NCI-H1417 (cell line): ENCODE measurements at places on chromosomes 5 and 9.

GRCh38 chr9:130537346-130538050, 41.9 kb upstream of the FUBP3 start:
- no peak for DNase-seq

DNA sequence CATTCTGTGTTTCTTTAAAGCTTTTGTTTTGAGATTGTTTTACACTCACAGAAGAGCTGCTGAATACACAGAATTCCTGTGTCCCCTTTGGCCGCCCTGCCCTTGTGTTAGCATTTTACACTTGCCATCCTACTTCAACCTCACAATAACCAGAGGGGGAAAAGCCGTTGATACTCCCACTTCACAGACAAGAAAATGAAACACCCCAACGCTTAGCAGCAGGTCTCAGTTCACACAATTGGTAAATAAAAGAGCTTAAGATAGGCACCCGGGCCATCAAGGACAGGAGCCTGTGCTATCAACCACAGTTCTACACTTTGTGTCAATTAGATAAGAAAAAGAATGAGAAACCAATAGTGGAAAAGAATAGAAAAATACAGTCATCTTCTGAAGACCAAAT, 178.0 kb downstream of the SYK start:
- no peak for DNase-seq

- peak; percentile 73 for DNase-seq
Measured at GRCh38 chr5:96807075-96807654, 580 bp downstream of the ERAP1 start.

GRCh38 chr5:173340451-173340850, 12.2 kb upstream of the STC2 start:
- no peak for DNase-seq

GRCh38 chr5:76947082-76947503, 5.8 kb upstream of the CRHBP start:
- no peak for DNase-seq

GRCh38 chr5:15933259-15934207, 246.1 kb downstream of the MARCHF11 start:
- no peak for DNase-seq

GRCh38 chr9:27204578-27204977, 92.4 kb downstream of the EQTN start:
- DNase-seq: no peak

DNA sequence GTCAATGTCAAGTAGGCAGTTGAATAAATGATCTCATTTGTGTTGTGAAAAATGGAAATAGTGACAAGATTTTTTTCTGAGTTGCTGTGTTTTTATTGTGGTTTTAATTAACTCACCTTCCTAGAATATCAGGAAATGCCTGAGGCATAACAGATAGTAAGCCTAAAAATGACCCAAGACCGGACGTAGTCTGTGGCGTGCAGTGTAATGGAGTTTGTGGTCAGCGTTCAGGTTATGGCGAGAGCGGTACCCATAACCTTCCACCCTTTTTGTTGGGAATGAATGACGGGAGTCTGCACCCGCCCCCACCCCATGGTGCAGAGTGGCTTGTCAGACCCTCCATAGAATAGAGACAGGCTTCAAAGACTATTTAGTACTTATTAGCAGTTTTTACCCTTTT, 119.3 kb downstream of the GALNT10 start:
- DNase-seq: no peak

GRCh38 chr5:166991601-166992000, 1299.8 kb upstream of the WWC1 start:
- no peak for DNase-seq

DNA sequence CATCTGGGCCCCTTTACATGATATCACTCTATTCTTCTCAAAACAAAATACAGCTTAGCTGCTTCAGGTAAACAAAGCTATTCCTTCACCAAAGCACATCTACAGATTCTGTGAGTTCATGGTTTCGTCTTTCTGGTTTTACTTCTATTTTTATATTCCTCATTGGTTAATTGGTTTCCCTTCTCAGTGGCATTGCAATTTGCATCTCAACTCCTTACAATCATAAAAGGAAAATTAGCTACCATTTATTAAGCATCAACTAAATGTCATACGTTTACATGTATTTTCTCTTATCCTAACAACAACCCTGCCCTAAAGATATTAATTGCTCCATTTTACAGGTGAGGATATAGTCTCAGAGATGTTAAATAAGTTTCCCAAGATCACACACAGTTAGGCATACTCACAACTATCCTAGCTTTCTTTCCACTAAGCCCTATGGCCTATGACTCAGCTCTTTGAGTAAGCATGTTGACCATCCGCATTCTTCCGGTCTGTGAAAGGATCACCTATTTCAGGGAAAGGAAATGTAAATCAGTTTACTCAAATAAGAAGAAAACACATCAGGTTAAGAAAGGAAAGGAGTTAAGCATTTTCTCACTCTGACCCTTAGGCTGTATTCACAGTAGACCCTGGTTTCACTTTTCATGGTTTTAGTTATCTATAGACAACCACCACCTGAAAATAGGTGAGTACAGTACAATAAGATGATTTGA, 146.1 kb downstream of the CAAP1 start:
- DNase-seq: no peak

DNA sequence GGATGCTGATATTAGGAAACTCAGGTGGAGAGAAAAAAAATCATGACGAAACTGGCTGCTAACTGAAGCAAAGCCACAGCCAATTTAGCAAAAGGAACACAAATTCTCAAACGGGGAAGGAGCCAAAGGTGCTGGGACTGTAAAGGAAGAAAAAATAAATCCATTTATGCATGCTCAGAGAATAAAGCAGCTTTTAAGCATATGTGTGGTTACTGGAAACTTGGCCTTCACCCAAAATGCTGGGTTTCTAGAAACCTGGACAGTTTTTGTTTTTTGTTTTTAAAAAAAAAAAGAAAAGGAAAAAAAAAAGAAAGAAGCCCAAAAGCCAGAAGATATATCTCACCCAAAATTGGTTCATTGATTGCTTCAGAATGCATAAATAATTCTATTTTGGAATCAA, 8.0 kb downstream of the WHRN start:
- DNase-seq: no peak

DNA sequence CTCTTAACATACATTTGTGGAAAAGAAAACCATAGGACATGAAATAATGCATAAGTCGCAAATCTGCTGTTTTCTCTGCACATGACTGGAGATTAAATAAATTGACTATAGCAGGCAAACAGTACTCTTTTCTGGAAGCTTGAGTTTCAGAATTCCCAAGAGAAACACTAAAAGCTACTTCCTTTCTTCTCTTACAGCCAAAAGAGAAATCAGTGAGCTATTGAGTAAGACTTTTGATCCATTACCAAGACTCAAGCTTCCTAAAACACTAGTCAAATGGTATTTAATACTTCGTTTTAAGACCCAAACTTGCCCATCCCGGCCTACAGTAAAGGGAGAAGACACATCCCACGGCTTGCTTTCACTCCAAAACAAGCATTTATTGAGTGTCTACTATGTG, 335.8 kb upstream of the PUM3 start:
- DNase-seq: no peak

DNA sequence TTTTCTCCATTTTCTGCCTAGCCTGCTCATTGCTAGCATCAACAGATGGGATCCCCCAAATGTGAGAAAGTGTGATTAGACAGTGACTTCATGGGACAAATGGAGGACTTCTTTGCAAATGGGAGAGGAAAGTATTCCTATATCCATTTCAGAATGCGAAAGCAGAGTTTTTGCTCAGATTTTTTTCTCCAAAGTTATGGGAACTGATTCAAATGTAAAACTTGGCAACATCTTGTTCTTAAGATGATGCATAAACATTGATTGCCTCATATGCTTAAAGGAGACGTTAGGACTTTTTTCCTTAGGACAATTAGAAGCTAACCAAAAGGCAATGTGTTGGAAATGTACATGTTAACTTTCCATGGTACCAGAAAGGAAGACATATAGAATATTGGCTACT, 704.3 kb upstream of the ZNF608 start:
- DNase-seq: no peak

DNA sequence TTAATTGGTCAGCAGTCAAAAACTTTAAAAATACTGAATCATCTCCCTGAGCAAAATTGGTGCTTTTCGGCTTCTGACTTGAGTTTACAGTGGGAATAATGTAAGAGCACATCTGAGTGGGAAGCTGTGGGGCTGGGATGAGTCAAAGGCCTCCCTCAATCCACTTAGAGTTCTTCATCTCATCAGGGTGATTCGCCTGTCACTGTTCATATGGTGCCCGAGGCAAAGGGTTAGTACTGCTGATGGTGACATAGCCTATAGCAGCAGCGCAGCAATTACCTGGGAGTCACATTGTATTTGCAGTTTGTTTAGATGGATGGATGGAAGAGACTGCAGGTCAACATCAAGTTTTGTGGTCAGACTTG, 113.8 kb upstream of the ZNF608 start:
- no peak for DNase-seq

DNA sequence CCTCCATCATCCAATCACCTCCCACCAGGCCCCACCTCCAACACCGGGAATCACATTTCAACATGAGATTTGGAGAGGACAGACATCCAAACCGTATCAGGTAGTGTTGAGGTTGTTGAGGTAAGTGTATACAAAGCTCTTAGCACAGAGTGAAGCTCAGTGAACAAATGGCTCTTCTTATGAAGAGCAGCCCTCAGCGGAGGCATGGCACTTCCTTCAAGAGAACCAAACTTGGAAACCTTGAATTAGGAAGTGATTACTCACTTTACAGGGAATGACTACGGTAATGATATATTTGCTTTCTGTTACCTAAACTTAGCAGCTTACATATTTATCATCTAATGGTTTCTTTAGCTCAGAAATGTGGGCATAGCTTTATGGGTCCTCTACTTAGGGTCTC, 92.8 kb downstream of the IQGAP2 start:
- DNase-seq: no peak

DNA sequence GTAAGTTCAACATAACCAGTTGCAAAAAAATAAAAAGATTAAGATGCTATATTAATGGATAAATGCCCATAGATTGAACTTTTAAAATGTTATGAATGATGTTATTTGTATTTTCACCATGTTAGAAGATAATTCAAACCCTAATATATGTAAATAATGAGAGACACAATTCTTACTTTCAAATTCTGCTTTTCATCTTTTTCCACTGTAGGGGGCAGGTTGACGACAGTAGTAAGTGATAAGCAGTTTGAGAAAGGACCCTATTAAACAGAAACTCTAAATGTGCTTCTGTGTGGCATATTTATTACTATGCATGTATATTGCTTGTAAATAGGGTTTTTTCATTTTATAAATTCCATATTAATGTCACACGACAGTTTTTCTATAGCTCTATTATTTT, 591.1 kb downstream of the SEMA5A start:
- no peak for DNase-seq

DNA sequence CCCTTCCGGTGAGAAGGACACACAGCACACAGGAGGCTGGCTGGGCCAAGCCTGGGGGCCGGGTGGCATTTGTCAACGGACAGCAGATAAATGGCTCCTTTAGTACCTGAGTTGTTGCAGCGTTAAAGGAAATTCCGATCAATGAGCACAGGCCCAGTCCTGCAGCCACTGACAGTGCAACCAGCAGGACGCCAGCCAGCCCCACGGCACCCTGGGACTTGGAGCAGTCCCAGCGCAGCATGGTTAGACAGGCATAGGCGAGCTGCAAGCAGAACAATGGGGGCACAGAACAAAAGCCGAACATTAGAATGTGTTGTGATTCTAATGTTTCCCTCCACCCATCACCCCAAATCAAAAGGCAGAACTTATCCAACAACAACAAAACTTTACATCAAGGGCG, 39.3 kb downstream of the PTCH1 start:
- no peak for DNase-seq

GRCh38 chr9:88852794-88853193, 138.5 kb upstream of the S1PR3 start:
- no peak for DNase-seq

DNA sequence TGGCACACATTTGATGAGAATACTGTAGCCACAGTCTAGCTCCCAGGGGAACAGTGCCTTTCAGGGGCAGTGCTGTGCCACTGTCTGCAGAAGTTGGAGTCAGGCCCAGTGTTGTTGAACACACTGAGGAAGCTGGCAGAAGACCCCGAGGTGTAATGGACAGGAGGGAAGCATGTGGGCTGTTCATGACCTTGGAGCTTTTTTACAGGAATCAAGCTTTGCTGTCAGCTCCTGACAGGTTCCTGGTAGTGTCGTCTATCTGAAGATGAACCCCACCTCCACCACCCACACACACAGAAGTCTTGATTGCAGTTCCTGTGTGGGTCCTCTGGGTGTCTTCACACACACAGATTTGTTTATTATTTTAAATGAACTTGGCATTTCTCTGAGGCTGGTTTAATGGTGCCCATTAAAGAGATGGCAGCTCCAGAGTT, 40.3 kb upstream of the TNFAIP8 start:
- no peak for DNase-seq

DNA sequence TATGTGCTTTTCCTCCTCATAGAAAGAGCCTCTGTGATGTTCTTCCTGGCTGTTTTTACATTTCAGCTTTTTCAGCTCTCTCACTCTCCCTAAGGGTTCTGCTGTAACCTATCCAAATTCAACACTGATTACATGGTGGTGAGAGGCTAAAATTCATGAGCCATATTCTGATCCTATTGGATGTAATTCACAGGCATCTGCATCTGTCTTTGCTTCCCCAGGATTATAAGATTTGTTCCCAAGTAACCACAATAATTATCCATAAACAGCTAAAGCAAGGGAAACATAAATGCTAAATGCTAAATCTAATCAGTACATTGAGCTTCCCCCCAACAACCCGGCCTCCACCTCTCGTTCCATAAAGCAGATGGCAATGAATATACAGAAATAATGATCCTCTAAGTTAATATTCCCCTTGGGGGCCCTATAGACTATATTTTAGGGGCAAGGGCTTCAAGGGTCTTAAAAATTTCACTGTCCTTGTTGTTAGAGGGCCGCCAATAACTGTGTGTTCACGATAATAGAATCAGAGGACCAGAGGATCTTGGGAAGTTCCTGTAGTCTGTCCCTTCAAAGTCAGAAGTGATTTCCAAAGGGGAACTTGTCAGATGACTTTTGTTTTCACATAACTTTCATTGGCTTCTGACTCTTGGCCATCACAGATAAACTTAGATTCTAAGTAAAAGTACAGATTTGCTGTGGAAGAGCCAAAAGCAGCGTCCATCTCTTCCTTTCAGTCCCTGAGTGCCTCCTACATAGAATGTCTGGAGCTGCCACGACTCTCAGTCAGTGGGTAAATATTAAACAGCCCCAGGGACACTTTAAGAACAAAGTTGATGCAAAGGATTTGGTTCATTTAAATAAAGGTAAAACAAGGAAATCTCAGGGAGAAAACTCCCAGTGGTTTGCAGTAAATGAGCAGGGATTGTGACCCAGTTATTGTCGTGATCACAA, 125.6 kb downstream of the ALDH1A1 start:
- no peak for DNase-seq

DNA sequence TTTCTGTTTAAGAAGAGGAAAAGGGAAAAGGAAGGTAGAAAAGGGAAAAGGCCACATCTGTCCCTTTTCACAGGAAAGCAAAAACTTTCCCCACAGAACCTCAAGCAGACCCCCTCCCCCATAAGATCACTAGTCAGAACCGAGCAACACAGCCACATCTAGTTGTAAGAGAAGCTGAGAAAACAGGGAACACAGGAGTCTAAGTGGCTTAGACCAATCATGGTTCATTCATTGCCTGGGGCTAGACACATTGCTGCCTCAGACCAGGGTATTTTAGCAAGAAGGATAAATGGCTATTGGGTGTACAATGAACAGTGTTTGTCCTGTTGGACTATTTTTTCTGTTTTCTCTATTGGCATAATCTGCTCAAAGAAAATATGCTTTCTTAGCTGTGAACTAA, 98.0 kb downstream of the ARL15 start:
- DNase-seq: no peak
